Right renal cortex interstitium (tissue), 3 donors: ENCODE measurements at places on chromosomes 3 and 15.

- no peak for DNase-seq
Observed at GRCh38 chr15:85839643-85840042, 44.9 kb upstream of the KLHL25 start.

DNA sequence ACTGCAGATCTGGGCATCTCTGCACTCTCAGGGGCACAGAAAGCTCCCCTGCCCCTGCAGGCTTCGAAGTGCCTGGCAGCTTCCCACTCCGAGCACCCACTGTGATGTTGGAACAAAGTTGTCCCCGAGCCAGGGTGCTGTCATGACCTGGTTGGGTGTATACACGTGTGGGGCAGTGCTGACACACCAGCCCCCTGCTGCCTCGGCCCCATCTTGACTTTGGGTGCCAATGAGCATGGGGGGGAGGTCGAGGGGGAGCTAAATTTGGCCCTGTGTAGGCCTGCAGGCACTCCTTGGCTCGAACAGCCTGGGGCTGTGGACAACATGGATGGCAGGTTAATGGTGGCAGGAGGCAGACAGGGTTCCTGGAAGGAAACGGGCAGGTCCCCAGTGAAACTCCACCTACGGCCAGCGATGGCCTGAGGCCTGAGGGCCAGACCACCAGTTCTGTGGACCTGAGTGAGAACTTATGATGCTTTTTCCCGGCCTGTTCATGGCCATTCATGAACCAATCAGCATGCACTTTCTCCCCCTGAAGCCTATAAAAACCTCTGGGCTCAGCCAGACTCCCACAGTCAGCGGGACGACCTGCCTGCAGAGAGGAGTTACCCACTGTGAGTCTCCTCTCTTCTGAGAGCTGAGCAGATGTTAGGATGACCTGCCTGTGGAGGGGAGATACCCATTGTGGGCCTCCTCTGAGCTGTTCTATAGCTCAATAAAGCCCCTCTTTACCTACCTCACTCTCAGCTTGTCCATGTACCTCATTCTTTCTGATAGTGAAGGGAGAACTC lies 1029.1 kb upstream of the GBE1 start:
- DNase-seq = no peak

- DNase-seq = no peak
Observed at GRCh38 chr3:13265507-13265906, 154.6 kb downstream of the NUP210 start.

- no peak for DNase-seq
Observed at GRCh38 chr3:11407644-11408043, 135.4 kb downstream of the ATG7 start.

DNA sequence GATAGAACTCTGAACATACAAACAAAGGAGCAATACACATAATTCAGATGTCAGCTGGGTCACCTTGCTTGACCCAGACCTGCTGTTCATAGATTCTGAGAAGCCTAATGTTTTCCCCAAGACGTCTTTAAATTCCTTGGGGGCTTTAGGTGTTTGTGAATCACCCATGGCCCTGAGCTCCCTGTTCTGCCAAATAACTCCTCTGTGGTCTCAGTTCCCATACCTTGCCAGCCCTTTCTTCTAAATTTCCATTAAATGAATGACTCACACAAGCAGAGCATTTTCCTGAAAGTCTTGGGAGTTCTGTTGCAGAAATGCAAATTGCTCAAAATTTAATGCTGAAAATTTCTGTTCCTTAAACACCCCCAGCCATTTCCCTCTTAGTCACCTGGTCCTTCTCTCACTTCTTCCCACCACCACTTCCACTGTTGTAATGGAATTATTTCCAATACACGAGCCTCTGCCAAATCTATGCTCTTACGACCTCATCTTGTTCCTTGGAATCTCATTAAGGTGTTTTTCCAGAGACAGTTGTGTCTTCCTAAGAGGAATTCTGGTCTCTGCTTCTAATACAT lies 33.4 kb upstream of the PSMD6 start:
- DNase-seq = no peak

GRCh38 chr3:981156-981555 lies 111.7 kb upstream of the CNTN6 start:
- no peak for DNase-seq

- DNase-seq = no peak
Observed at GRCh38 chr3:81468391-81468790, 293.1 kb downstream of the GBE1 start.

GRCh38 chr3:51687431-51688205 lies 16.6 kb downstream of the TEX264 start:
- no peak for DNase-seq

- no peak for DNase-seq
Observed at GRCh38 chr15:42604894-42605744, 29.7 kb downstream of the STARD9 start.

GRCh38 chr15:40743485-40743901 lies 11.6 kb downstream of the RMDN3 start:
- DNase-seq = no peak

- DNase-seq = no peak
Observed at GRCh38 chr3:144843099-144843498, 871.5 kb downstream of the DIPK2A start.

DNA sequence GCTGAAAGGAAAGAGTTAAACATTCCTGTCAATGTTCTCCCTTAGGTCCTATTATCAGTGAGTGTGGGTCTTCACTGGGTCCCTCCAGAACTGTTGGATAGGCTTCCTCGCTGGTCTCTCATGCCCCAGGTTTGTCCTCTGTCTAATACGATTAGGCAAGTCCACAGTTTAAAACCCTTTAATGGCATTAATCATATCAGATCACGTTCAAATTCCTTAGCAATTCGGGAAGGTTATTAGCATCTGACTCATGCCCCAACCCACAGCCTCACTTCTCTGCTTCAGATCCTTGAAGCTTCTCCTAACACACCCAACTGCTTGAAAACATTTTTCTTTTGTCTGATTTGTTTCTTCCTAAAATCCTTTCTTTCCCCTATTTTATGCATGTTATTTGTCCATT lies 224.3 kb upstream of the ATP10A start:
- DNase-seq = no peak

GRCh38 chr3:197417441-197417840 lies 119.0 kb upstream of the DLG1 start:
- DNase-seq = no peak

DNA sequence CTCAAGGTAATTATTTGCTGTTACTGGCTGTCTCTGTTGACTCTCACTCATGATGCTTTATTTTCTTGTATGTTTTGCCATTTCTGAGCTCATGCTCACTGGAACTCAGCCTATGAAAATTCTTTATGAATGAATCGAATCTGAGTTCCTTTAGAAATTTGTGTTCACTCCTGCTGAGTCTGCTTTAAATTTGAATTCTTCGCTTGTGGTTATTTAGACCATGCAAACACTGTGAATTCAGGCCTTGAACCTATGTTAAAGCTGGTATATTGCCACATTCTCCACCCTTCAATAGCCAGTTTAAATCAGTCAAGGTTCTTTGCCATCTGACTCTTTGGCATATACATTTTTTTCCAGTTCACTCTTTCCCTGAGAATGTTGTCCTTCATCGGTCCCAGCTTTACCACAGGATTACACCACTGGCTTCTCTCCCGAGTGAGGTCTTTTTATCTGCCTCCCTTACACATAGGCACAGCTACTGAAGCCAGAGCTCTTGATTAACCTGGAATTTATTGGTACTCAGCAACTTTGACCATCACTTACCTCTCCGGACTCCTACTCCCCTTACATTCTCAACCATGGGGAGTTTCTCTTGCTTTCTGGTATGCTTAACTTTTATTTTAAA lies 400.6 kb downstream of the VPS13C start:
- no peak for DNase-seq

DNA sequence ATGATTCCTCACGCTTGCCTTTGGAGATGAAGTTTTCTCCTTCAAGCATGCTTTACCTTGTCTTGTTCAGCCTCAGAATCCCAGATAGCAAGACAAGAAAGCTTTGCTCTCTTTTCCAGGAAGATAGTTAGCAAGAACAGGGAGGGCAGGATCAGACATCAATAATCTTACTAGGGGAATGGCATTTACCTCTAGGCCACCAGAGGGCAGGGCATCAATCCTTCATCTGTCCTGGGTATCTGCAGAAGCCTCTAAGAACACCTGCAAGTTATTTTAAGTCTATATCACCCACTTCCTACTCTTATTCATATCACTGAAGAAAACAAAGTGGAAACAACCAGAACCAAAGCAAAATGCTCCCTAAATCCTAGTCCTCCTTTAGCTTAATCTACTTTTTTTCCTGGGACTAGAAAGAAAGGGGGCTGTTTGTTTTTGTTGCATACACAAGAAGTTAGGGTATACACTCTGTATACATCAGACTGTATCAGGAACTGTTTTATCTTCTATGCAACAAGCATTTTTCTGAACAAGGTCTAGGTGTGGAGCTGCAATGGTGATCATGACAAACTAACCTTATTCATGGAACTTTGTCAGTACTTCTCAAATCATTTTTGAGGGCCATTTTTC lies 862.5 kb downstream of the CADM2 start:
- DNase-seq = no peak

DNA sequence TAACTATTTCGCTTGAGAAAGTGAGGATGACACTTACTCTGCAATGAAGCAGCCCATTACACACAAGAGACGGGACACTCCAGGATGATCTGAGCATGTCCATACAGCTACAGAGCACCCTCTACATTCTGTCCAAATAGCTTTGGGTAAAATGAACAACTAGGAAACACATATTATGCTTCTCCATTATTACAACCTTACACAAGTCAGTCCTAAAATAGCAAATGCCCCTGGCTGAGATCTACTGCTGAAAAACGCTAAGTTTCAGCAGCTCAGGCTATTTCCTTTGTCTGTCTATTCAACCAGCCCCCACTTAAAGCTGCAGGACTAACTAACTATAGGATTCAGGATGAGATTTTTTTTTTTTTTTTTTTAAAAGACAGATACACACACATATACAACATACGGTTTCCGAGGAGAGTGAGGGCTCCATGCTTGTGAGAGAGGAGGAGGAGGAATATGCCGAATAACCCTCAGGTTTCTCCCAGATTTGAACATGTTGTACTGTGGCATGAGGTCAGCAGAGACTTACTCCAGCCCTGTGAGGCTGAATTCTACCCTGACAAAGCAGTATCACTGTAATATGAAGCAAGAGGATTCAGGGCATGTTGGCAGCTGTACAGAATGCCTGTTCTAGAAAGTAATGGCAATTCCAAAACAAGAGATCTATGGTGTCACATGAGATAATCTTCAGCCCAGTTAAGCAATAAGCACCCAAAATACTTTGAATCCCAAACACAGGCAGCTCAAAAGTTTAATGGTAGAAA lies 117.3 kb upstream of the PLXND1 start:
- DNase-seq = no peak

DNA sequence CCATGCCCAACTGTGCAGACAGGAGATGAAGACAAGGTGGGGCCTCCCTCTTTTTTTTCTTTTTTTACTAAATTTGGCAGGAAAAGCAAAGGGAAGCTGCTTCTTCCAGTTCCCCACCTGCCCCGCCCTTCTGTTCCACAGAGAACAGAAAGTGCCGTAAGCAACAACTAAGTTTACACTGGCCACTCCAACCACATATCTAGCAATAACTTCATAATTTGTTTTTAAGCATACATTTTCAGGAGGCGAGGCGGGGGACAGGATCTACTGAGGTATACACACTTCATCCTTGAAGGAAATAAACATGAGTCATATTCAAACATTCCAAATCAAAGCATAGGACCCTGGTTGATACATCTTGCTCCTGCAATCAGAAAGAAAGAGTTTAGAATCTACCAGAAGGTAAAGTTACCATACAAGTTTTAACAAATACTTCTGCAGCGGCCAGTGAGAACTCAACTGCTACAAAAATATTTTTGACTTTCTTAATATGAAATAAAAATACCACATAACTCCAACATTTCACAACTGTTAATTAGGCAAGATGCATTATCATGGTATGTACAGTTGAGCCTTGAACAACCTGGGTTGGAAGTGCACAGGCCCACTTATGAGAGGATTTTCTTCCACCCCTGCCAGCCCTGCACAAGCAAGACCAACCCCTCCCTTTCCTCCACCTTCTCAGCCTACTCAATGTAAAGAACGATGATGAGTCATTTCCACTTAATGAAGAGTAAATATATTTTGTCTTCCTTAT lies 50.7 kb downstream of the FOXP1 start:
- no peak for DNase-seq

GRCh38 chr15:100623301-100623700 lies 20.9 kb downstream of the ASB7 start:
- DNase-seq = no peak

DNA sequence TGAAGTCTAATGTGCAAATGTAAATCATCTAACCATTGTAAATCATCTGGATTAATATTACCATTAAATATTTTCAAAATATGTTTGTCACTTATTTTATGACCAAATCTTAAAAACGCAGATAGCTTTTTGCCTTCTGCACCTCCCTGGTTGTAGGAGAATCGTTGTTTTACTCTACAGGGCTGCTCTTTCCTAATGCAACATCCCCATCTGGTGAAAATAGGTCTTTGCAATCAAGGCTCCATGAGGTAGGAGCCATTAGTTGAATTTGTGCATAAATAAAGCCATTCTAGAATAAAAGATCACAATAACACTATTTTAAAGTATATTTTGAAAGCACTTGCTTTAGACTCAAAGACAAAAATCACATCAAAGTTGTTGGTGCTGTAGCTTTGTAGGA lies 535.6 kb upstream of the AGTR1 start:
- DNase-seq = no peak

DNA sequence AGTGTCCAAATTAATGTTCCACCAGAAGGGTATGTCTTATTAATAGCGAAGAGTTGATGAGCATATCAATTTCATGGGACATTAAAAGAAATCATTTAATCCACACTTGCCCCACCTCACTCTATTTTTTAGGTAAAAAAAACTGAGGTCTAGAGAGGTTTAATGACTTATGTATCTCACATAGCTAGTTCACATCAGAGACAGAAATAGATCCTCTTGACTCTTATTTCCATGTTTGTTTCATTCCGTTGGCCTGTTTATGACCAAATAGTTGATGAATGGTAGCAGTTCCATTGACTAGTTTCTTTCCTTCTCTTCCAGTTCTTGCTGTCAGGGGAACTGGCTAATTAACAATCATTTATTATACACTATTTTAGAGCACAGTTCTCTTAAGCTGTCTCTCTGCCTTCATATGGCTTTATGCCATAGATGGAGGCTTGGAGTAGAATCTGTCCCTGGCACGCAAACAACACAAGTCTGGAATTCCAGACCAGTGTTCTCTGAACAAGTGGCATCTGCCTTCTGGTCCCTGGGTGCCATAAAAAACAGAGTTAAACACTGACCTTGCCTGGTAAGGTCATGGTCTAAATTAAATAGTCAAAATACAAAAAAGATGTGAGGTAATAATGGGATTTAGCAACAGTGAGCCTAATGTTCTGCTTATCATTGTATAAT lies 220.0 kb upstream of the CGNL1 start:
- DNase-seq = no peak
